ENCODE measurements at places on chromosomes 5 and 9.

- no peak for DNase-seq
These were observed 56.7 kb upstream of the CXCL14 start for GRCh38 chr5:135635451-135635850.

DNA sequence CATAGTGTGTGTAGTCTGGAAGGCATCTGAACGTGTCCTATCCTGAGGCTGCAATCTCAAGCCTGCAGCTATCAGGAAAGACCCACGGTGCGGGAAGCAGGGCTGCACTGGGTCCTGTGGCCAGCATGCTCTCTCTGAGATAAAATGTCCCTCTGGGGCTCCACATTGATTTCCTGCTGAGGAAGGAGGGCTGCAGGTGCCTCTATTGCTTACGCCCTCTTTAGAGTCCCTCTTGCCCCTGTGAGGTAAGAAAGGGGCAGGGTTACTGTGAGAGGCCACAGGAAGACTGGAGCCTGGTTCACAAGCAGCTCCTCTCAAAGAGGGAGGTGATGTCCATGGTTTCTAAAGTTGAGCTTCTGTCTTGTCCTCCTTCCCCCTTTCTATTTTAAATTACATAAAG lies 299.9 kb upstream of the RFX3 start:
- DNase-seq, result no peak

DNA sequence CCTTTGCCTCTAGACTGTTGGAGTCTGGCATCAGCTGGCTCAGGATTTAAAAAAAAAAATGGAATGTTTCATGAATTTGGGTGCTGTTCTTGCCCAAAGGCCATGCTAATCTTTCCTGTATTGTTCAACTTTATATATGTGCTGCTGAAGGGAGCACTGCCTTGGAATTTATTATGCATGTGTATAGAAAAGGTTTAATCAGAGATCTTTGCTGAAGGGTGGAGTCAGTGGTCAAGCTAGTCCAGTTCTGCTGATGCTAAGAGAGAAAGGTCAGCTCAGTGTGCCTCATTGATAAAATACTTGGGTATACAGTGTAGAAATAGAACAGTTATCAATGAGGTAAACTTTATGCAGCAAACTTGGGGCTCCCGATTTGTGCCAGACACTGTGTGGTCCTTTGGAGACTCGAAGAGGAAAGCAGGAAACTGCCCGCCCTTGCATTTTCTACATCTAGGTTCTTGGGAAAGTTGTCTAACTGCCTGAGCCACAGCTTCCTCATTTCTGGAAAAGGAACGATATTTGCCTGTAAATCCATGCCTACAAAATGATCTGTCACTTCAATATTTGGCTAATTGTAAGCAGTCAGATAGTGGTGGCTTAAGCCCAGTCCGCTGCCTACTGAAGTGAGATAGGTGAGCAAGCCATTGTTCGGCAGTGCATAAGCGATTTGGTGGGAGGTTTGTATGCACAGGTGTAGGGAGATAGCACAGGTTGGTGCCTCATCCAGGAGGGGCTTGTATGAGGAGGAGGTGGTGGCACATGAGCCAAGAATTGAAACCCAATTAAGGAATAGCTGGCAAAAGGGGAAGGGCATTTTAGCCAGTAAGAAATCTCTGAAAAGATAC lies 29.2 kb upstream of the GTF2H2C start:
- peak; percentile 48 for DNase-seq

DNA sequence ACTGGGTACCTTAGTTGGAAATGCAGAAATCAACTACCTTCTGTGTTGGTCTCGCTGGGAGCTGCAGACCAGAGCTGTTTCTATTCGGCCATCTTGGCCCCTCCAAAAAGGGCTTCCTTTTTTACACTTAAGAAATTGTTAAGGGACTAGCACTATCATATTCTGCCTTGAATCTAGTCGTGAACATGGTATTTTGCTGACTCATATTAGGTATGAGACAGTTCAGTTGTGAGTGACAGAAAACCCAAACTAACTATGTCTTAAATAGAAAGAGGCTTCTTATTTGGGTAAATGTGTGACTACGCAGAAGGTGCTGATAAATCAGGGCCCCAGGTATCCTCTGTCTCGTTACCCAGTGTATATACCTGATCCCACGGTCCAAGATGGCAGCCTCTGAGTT lies 298.2 kb downstream of the EDIL3 start:
- DNase-seq, result no peak

GRCh38 chr9:87564791-87565241 lies 67.1 kb downstream of the DAPK1 start:
- no peak for DNase-seq

GRCh38 chr9:105502276-105502675 lies 54.4 kb downstream of the FSD1L start:
- DNase-seq, result no peak

All from stomach (tissue), 19 donors.